ENCODE measurements at places on chromosomes 1 and 21. TPM values are rescaled to one million over a fixed set of nuclear protein-coding genes. Genes with fewer than 3 reads are reported as not detected.

GRCh38 chr1:54309631-54310366, 96.4 kb downstream of the SSBP3 start:
- H3K4me1 ChIP-seq, result peaks cover 56% of the 10 kb centered on the region
- peaks cover 8% of the 10 kb centered on the region for H3K36me3 ChIP-seq
- H3K4me3 ChIP-seq, result peak overlapping the region; percentile 38

DNA sequence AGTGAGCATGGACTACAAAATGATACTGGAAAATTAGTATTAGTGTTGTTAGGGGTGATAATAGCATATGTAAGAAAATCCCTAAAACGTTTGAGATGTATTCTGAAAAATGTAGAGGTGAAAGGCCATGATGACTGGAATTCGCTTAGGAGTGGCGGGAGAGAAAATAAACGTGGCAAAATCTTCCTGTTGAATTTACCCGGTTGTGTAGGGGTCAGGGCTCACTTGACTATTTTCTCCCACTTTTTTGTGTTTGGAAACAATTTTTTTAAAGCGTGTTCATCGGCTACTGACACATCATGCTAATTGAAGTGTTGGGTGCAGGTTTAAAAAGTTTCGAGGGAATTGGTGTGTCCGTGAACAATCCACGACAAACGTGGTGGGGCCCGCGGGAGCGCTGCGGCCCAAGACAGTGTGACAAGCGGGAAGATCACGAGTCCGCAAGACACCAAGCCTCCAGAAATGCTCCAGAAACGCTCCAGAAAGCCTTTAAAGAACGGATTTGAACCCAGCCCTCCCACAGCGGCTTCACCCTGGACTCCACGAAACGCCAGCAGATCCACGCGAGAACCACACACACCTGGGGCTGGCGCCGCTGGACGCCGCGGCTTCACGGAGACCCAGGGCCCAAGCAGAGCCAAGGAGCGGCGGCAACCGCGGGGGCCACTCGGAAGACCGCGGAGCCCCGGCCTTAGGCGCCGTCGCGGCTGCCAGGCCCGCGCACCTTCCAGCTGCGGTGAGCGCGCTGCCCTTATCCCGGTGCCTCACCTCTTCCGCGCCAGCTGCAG, 573 bp downstream of the PSMG1 start:
- no peak for DNase-seq
- peaks cover 27% of the 10 kb centered on the region for H3K36me3 ChIP-seq
- no peaks in the 10 kb centered on the region for H3K27me3 ChIP-seq
- H3K27ac ChIP-seq, result peak overlapping the region; percentile 98

GRCh38 chr1:181630838-181631237, 147.5 kb downstream of the CACNA1E start:
- no peaks in the 10 kb centered on the region for H3K36me3 ChIP-seq
- H3K27ac ChIP-seq, result no peak overlapping the region
- no peaks in the 10 kb centered on the region for H3K4me1 ChIP-seq
- no peak overlapping the region for H3K4me3 ChIP-seq
- H3K27me3 ChIP-seq, result peaks cover 5% of the 10 kb centered on the region

GRCh38 chr21:41564871-41565274, 56.9 kb upstream of the TMPRSS2 start:
- H3K27ac ChIP-seq, result no peak overlapping the region
- H3K4me1 ChIP-seq, result peaks cover 4% of the 10 kb centered on the region
- H3K36me3 ChIP-seq, result no peaks in the 10 kb centered on the region
- DNase-seq, result peak; percentile 61

- H3K36me3 ChIP-seq, result no peaks in the 10 kb centered on the region
- no peak overlapping the region for H3K4me3 ChIP-seq
- H3K27ac ChIP-seq, result no peak overlapping the region
- DNase-seq, result no peak
Measured at GRCh38 chr1:2163205-2163604, 31.4 kb downstream of the FAAP20 start.

DNA sequence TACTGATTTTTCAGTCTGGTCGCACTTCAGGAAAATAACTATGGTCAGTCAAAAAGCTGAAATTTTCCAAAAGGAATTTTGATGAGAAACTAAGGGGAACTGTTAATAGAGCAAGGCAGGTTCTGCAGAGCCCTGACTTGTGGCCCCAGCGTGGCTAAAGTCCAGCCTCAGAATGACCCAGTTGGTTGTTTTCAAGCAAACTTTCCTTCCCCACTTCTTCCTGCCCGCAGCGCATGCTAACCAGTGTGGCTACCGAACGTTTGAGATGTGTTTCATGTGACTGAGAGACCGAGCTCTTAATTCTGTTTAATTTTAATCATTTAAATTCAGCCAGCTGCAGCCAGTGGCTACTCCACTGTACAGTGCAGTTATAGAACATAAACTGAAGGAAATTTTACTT, 6.2 kb upstream of the IL10RB start:
- peaks cover 61% of the 10 kb centered on the region for H3K36me3 ChIP-seq
- no peak overlapping the region for H3K27ac ChIP-seq
- peaks cover 43% of the 10 kb centered on the region for H3K4me1 ChIP-seq
- H3K27me3 ChIP-seq, result no peaks in the 10 kb centered on the region
- H3K4me3 ChIP-seq, result no peak overlapping the region

- H3K4me3 ChIP-seq, result no peak overlapping the region
- H3K4me1 ChIP-seq, result peaks cover 35% of the 10 kb centered on the region
- no peak overlapping the region for H3K27ac ChIP-seq
- DNase-seq, result no peak
- peaks cover 11% of the 10 kb centered on the region for H3K27me3 ChIP-seq
- H3K36me3 ChIP-seq, result peaks cover 23% of the 10 kb centered on the region
Measured at GRCh38 chr1:91798740-91799139, 87.2 kb downstream of the TGFBR3 start.

GRCh38 chr1:200473698-200474371, 64.0 kb upstream of the ZNF281 start:
- peaks cover 1% of the 10 kb centered on the region for H3K36me3 ChIP-seq
- peak overlapping the region; percentile 17 for H3K4me3 ChIP-seq

GRCh38 chr1:21575351-21575942, 66.2 kb downstream of the ALPL start:
- no peaks in the 10 kb centered on the region for H3K4me1 ChIP-seq
- no peak for DNase-seq
- peaks cover 4% of the 10 kb centered on the region for H3K27me3 ChIP-seq
- no peak overlapping the region for H3K27ac ChIP-seq
- H3K36me3 ChIP-seq, result no peaks in the 10 kb centered on the region

DNA sequence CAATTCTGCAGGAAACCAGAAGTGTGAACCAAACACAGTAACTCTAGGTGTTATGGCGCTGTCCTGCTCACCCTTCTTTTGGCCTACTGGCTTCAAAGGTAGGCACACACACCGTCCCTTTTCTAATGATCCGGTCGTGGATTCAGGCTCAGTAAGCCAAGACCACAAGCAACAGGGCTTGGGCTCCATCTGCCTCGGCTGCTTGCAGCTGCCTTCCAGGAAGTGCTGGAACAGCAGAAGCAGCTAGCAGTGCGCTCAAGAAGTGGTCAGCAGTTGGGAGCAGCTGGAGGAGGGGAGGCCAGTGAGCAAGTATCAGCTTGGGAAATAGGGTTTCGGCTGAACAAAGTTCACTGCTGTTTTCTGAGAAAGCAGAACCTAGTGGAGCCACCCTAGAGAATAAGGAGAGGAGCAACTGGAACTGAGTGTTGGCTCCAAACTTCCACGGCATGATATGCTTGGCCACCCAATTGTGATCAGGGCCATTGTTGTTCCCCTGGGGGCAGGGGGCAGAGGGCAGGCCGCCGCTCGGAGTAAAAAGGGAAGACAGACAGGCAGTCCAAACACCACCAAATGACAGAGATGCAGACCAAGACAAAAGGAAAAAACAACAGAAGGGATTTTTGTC, 173.4 kb downstream of the TOMM20 start:
- H3K36me3 ChIP-seq, result peaks cover 2% of the 10 kb centered on the region
- peak; percentile 75 for DNase-seq
- H3K4me1 ChIP-seq, result peaks cover 61% of the 10 kb centered on the region
- H3K27me3 ChIP-seq, result no peaks in the 10 kb centered on the region
- peak overlapping the region; percentile 50 for H3K4me3 ChIP-seq
- H3K27ac ChIP-seq, result peak overlapping the region; percentile 96

DNA sequence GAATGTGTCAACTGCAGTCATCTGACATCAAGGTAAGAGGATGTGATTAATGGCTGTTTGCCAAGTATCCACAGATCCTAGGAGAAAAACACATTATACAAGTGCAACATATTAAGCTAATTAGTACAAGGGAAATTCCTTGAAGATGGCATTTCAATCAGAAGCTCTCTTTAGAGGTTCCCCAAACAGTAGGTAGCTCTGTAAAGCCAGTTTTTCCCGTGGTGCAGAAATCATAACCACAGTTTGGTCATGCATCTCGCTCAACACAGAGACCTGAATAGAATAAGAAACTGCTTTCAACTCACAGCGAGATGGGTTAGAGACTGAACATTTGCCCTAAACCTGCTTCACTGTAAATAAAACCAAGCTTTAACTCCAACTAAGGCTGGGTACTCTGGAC, 230.5 kb upstream of the CAMK1G start:
- no peak overlapping the region for H3K4me3 ChIP-seq
- H3K27me3 ChIP-seq, result peaks cover 7% of the 10 kb centered on the region
- H3K36me3 ChIP-seq, result no peaks in the 10 kb centered on the region

DNA sequence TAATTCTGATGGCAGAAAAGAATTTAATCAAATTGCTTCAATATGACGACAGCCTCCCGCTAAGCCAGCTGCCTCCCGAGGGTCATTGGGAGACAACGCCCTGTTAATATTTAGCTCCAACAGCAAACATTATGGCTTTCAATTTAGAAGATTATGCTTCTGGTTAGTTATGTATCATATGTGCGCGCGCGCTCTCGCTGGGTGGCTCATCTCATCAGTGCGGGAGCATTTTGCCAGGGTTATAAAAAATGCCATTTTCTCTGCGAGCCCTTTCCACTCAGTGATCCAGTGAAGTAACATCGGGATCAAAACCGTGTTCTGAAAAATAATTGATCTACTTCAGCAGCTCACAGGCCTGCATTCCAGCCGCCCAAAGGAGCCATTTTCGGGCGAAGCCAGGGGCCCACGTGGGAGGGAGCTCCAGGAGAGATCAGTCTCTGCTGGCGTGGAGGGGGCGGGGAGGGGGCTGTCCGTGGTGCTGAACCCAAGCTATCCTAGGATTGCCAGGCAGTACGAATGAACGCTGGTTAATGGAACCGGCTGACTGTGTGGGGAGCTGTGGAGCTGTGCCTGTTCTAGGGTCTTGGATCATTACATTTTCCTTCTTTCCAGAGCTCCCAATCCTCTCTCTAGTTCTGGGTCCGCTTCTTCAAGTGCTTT, 219.1 kb upstream of the ZC3H12A start:
- H3K27ac ChIP-seq, result no peak overlapping the region
- H3K4me1 ChIP-seq, result no peaks in the 10 kb centered on the region
- no peak overlapping the region for H3K4me3 ChIP-seq
- peak; percentile 56 for DNase-seq
- no peaks in the 10 kb centered on the region for H3K36me3 ChIP-seq

DNA sequence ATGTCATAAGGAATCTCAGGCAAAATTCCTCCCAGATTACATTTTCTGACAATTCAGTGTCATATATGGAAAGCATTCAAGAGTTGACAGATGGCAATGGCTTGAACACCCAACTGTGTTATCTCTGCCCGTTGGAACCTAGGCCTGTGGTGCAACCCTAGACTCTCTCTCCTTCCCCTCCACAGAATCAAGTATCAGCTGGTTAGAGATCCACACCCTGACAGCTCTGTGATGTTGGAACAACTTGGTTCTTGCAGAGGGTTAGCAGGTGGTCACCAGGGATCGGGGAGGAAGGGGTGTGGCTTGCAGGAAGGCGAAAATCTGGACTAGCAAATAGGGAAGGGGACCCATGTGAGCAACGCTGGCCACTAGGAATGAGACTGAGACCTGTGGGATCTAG, 26.3 kb downstream of the PCSK9 start:
- no peak overlapping the region for H3K4me3 ChIP-seq
- DNase-seq, result no peak
- peaks cover 33% of the 10 kb centered on the region for H3K36me3 ChIP-seq
- H3K27ac ChIP-seq, result peak overlapping the region; percentile 37
- no peaks in the 10 kb centered on the region for H3K27me3 ChIP-seq
- peaks cover 6% of the 10 kb centered on the region for H3K4me1 ChIP-seq

DNA sequence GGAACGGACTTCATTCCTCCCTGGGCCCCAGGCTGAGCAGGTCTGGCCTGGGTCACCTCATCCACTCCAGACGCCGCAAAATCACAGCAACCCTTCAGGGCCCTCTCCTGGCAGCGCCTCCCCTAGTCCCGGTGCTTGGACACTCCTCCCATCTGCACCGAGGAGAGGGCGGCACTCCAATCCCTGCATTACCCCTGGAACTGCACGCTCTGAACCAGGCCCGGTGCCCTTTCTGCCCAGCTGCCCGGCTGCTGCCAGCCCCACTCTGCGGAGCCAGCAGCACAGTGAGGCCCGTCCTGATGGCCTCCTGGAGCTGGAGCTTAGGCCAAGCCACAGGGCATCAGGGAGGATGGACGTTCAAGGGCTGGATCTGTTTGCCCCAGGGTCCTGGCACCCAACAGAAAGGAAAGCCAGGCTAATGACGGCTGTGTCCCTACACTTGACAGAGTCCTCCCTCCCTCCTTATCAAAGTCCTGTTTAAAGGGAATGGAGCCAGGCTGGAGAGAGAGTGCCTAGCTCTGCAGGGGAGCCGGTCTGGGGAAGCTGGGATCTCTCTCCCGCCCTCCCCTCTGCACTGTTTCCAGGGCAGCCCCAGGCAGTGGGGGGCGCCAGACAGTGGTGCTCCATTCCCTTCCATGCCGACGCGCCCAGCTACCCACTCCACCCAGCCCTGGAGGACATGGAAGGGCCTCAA, 12.7 kb downstream of the COL6A2 start:
- H3K4me3 ChIP-seq, result no peak overlapping the region
- H3K36me3 ChIP-seq, result no peaks in the 10 kb centered on the region
- H3K27me3 ChIP-seq, result no peaks in the 10 kb centered on the region
- no peak overlapping the region for H3K27ac ChIP-seq

GRCh38 chr1:184388319-184388889, 1.6 kb downstream of the C1orf21 start:
- H3K4me1 ChIP-seq, result peaks cover 16% of the 10 kb centered on the region
- peak; percentile 60 for DNase-seq
- no peak overlapping the region for H3K27ac ChIP-seq
- peak overlapping the region; percentile 84 for H3K4me3 ChIP-seq
- H3K27me3 ChIP-seq, result peaks cover 76% of the 10 kb centered on the region

DNA sequence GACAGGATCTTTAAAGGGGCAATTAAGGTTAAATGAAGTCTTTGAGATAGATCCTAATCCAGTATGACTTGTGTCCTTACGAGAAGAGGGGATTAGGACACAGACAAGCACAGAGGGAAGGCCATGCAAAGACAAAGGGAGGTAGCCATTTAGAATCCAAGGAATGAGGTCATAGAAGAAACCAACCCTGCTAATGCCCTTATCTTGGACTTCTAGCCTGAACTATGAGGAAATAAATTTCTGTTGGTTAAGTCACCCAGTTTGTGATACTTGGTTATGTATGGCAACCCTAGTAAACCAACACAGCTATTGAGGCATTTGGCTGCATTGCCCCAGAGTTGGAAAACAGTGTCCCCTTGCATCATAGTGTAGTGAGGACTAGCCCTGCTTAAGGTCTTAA, 121.3 kb downstream of the MAST2 start:
- DNase-seq, result no peak
- no peak overlapping the region for H3K4me3 ChIP-seq
- H3K27ac ChIP-seq, result no peak overlapping the region

Gene PSRC1
- total RNA-seq, result 4.5 TPM

Gene C1orf210
- not detected for total RNA-seq

Gene NPPB
- not detected for total RNA-seq

All from activated CD4-positive, alpha-beta T cell treated with anti-CD3 and anti-CD28 coated beads, Interleukin-2, amount 10 ng/mL, durations not matched to agents 24 days and 14 days (primary cell).